ENCODE measurements at places on chromosomes 5 and 9.

- no peak for DNase-seq
Measured at GRCh38 chr5:34580983-34581382, 75.1 kb upstream of the RAI14 start.

DNA sequence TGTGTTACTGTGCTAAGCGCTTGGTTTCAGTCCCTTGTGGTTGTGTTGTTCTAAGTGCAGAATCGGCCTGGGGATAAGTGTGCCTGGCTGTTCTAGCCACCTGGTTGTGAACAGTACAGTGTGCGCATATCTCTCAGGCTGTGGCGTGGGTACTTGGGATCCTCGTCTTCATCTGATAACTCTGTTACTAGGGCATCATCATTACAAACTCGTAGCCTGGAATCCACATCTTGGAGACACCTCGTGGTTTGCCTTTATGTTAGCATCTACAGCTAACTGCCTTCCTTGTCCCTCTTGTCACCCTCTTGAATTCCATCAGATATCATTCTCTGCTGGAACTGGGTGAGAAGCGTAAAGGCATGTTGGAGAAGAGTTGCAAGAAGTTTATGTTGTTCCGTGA lies 41.5 kb downstream of the SPTAN1 start:
- no peak for DNase-seq

- DNase-seq, result peak; percentile 82
Measured at GRCh38 chr9:105608721-105609598, 51.0 kb downstream of the FKTN start.

DNA sequence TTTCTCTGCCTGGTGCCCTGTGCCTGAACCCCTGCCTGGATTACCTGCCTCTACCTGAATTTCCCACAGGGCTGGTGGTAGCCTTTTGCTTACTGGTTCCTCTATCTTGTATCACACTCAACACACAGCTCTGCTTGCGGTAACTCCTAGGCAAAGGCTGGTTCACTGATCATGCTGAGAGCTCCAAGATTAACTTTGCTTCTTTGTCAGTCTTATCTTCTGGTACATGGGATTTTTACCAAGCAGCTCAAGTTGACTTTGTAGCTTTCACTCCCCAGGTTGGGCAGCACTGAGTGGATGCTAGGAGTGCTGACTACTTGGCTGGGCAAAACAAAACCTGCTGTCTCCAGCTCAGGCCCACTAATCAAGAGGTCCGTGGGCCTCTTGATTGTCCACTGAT lies 145.9 kb upstream of the GLRA1 start:
- DNase-seq, result no peak

DNA sequence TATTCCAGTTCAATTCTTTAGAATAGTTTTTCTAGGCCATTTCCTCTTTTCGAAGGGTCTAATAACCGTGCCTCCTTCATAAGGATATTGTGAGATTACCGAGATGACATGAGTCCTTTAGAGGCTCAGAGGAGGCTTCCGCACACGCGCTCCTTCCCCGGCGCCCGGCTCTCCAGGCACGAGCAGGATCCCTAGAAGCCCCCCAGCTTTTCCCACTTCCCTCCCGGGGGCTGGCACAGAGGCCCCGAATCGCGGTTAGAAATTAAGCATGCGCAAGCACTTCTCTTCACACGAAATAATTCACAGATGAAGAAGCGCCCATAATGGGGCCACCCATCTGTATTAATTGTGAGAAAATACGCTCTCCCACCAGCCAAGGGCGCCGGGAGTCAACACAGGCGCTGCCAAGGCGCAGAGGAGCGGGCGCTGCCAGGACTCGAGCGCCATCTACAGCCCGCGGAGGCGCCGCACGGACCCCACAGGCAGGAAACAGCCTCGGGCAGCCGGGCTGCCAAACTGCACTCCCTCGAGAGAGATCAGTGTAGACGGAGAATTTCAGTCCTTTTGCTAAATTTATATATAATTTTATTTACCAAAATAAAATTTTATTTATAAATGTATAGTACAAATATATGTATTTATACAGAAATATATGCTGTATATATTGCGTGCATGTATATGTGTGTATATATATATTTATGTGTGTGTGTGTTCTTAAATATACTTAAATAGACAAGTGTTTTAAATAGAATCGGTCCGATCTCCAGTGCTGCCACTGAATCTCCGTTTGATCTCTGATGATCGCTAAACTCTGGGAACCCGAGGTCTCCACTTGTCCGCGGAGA lies 258.1 kb upstream of the NFIL3 start:
- DNase-seq, result peak; percentile 76

DNA sequence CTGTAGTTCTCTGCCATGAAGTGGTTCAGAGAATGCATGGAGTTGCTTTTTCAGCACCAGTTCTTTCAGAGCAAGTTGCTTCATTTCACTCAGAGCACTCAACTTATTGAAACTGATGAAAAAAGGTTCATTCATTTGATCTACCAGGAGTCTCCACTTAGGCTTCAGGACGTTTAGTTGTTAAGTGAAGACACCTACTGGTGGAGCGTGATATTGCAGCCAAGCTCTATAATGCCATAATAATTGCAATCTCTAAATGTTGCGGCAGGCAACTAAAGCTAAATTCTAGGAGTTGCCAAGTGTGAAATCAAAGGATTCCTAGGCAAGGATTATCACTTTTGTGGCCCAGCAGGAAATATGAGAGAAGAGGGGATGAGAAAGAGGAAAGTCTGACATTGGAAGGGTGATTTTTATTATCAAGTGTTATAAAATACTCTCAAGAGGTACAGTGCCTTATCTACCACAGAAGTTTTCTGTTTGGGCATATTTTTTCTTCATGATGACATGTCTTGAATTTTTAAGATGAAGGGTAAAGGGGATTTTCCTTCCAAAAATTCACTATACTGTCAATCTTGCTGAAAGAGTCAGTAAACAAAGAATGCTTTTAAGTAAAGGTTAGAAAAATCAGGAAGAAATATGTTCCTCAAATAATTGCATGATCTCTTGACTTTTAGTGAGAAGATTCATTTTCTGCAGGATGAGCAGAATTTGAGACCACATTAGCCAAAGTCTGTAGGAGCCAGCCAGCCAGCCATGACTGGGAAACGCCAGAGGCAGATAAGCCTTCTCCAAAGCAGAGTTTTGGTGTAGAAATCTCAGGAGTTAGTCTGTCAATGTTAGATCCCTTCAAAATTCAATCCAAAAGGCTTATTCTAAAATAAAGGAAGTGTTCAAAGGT lies 83.4 kb downstream of the SH3PXD2B start:
- DNase-seq, result peak; percentile 54

DNA sequence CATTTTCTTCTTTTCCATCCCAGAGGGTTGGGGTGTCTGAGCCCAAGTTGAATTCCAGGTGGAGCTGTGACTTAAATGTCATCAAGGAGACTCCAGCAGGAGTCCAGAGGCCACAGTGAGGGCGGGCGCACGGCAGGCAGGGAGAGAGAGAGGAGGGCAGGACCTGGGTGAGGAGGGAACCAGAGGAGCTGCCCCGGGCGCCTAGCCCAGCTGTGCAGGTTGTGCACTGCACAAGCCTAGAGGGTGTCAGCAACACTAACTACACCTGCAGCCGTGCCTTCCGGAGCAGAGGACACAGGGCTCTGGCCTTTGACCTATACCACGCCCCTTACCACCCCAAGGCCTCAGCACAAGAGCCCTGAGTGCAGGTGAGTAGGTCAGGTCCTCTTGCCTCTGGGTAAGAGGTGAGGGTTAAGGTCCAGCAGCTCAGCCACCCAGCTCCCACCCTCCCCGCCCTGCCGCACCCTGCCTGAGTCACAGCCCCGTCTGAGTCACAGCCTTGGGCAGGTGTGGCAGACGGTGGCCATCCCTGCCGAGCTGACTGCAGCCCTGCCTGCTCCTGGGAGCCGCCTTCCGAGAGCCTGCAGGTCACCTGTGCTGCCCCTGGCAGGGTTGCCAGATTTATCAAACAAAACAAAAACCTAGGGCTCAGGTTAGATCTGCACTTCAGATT lies 6.4 kb upstream of the AGPAT2 start:
- DNase-seq, result no peak

GRCh38 chr5:141402553-141403243 lies at the start of gene PCDHGA9:
Gene PCDHGA9, plus strand, starts transcription at chr5:141402778. Its CDS starts 175 bp downstream, at chr5:141402953.
- peak; percentile 76 for DNase-seq

- no peak for DNase-seq
Measured at GRCh38 chr5:174590820-174591219, 133.6 kb upstream of the MSX2 start.

DNA sequence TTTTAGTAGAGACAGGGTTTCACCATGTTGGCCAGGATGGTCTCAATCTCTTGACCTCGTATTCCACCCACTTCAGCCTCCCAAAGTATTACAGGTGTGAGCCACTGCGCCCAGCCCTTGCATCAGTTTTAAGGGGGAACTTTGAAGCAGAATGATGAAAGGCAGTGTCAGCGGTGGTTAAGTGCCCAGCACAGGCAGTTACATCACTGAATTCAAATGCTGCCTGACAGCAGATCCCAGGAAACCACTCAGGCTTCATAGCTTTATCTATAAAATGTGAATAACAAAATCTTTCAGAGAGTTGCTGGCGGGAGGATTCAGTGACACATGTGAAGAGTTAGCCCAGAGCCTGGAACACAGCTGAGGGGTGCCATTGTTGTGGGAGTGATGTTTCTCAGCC lies 26.5 kb downstream of the FGF1 start:
- DNase-seq, result no peak

DNA sequence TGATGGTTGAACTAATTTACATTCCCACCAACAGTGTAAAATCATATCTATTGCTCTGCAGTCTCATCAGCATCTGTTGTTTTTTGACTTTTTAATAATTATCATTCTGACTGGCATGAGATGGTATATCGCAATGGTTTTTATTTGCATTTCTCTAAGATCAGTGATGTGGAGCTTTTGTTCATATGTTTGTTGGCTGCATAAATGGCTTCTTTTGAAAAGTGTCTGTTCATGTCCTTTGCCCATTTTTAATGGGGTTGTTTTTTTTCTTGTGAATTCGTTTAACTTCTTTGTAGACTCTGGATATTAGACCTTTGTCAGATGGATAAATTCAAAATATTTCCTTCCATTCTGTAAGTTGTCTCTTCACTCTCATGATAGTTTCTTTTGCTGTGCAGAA lies 115.2 kb upstream of the CDH12 start:
- no peak for DNase-seq

DNA sequence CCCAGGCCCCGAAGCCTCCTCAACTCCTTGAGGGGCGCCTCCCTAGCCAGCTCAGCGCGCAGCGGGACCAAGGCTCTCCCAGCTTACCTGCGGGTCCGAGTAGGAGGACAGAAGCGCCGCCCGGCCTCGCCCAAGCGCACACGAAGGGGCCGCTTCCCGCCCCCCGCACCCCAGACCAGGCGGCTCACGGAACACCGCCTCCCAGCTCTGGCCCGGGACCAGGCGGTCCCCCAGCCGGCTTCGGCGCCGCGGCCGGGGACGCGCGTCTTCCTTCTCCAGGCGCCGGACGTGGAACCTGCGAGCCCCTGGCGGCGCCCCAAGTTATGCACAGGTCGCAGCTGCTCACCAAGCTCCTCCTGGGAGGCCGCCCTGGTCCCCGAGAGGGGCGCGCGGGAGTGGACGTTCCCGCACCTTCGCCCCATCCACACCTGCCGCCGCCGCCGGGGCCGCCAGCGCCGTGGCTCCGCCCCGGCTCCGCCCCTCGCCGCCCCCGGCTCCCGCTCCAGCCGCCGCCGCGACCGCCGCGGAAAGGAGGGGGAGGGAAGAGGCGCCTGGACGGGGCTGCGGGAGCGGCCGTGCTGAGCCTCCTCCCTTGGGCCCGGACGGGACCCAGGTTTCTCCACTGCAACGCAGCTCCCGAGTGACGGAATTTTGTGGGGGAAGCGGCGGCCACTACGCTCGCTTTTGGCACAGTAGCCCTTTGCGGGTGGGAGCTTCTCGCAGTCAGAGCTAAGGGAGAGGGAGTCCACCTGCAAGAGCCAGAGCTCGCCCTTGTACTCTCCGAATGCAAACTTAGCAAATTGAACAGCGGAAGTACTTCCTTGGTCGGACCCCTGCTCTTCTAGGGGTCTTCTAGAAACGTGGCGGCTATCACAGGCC lies 77.5 kb upstream of the IFNE start:
- peak; percentile 82 for DNase-seq

- no peak for DNase-seq
Measured at GRCh38 chr9:89919171-89919681, 314.4 kb downstream of the GADD45G start.

- no peak for DNase-seq
Measured at GRCh38 chr5:123094237-123094918, 5.3 kb downstream of the PRDM6 start.

GRCh38 chr5:150644514-150644913 lies 4.1 kb downstream of the SYNPO start:
- DNase-seq, result no peak

- DNase-seq, result no peak
Measured at GRCh38 chr5:2779459-2779858, 28.0 kb upstream of the IRX2 start.

GRCh38 chr9:131578731-131579504 lies 33.6 kb downstream of the PRRT1B start:
- no peak for DNase-seq

- DNase-seq, result peak; percentile 19
Measured at GRCh38 chr9:121634329-121635261, 16.8 kb upstream of the DAB2IP start.

- peak; percentile 40 for DNase-seq
Measured at GRCh38 chr5:179558932-179559283, 8.6 kb downstream of the RUFY1 start.

GRCh38 chr5:179422213-179422855 lies 77.1 kb upstream of the ADAMTS2 start:
- no peak for DNase-seq

DNA sequence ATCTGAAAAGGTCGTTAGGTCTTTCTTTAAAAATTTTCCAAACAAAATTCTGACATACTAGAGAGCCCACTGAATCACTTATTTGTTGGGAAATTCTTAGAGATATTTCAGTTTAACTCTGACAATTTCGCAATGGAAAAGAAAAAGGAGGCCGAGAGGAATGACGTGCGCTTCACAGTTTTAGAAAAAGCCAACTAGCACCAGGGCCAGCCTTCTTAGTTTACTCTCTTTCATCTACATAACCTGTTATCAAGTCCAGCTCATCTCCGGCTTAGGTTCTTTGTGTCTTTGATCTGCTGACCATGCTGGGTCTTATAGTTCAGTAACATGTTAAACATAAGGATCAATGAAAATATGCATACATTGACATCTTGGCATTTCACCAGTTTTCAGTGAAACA lies 201.7 kb upstream of the TAS2R1 start:
- DNase-seq, result peak; percentile 50

- no peak for DNase-seq
Measured at GRCh38 chr9:89562186-89562814, 42.5 kb upstream of the GADD45G start.

DNA sequence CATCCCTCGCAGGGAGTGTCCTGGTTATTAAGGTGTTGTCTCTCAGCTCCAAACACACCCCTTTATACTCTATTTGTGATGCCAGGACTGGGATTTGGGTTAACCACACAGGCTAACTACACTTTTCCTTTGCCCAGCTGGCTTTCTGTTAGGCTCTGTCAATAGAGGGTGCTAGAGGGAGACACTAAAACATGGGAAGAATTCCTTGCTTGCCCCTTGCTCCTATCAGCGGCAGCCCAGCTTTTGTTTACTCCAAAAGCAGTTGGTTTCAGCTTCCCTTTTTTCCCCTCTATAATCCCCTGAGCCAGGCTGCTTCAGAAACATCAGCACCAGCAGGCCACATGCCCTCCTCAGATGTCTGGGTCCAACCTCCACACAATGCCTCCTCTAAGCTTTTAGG lies 297.1 kb downstream of the KCTD16 start:
- peak; percentile 78 for DNase-seq

Data from adipocyte (in vitro differentiated cells).